Natural killer cell treated with Interleukin-12 subunit alpha and Interleukin-12 subunit beta and Interleukin-15 and Interleukin-18, amount 100 ng/mL, for 72 hours (primary cell): ENCODE measurements at places on chromosomes 6 and 20. TPM values are rescaled to one million over a fixed set of nuclear protein-coding genes. Genes with fewer than 3 reads are reported as not detected.

- no peak for DNase-seq
- H3K36me3 ChIP-seq: peaks cover 18% of the 10 kb centered on the region
- H3K27me3 ChIP-seq: no peaks in the 10 kb centered on the region
- H3K4me1 ChIP-seq: peaks cover 10% of the 10 kb centered on the region
Measured at GRCh38 chr6:159800141-159800865, at the start of gene PNLDC1. Gene PNLDC1 (plus strand): TSS chr6:159800276. CDS start chr6:159800308, 32 bp downstream.

GRCh38 chr20:42093542-42094440 is 475.6 kb upstream of the CHD6 start:
- no peak for DNase-seq
- no peak overlapping the region for H3K4me3 ChIP-seq
- no peak overlapping the region for H3K27ac ChIP-seq

- peaks cover 10% of the 10 kb centered on the region for H3K36me3 ChIP-seq
- no peaks in the 10 kb centered on the region for H3K27me3 ChIP-seq
- H3K27ac ChIP-seq: no peak overlapping the region
- H3K4me1 ChIP-seq: peaks cover 27% of the 10 kb centered on the region
- no peak overlapping the region for H3K4me3 ChIP-seq
- DNase-seq: no peak
Measured at GRCh38 chr6:106178900-106179299, 92.8 kb downstream of the PRDM1 start.

- H3K4me1 ChIP-seq: peaks cover under 1% of the 10 kb centered on the region
- H3K27ac ChIP-seq: no peak overlapping the region
- H3K27me3 ChIP-seq: peaks cover 9% of the 10 kb centered on the region
- no peak for DNase-seq
Measured at GRCh38 chr6:15677822-15678221, 15.0 kb upstream of the DTNBP1 start.

DNA sequence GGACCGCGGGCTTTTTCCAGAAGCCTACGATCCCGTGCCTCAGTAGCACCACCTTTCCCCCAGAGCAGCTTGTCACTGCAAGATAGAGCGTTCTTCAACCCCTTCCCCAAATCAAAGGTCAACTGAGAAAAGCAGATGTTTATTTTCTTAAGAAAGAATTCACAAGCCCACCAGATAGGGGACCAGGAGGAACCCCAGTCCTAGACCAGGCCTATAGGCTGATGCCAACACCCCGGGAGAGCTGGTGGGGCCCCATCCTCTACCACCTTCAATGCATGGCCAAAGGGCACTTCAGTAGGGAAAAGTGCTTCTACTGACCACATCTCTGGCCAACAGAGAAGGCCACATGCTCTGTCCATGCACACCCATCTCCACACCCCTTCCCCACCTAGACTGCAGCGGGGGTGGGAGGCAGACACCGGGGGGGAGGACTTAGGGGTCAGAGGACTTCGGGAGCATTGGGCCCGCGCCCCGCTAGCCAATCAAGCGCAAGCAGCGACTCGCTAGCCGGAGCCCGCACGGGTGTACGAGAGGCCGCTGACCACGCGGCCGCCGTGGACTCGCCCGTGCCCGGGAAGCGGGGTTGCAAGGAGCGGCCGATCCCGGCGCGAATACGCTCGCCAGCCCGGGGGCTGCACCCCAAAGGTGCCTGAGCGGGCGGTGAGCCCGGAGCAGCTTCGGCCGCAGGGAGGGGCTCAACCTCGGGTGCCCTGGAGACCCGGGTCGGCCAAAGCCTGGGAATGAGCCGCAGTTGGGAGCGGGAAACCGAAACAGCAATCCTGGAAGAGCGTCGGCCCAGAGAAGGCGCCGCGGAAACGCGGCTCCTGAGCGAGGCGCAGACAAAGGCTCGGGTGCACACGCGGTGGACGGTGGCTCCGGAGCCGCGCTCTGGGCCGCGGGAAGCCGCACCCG is 2.8 kb downstream of the PDE10A start:
- peaks cover 3% of the 10 kb centered on the region for H3K4me1 ChIP-seq
- DNase-seq: no peak
- H3K4me3 ChIP-seq: no peak overlapping the region

DNA sequence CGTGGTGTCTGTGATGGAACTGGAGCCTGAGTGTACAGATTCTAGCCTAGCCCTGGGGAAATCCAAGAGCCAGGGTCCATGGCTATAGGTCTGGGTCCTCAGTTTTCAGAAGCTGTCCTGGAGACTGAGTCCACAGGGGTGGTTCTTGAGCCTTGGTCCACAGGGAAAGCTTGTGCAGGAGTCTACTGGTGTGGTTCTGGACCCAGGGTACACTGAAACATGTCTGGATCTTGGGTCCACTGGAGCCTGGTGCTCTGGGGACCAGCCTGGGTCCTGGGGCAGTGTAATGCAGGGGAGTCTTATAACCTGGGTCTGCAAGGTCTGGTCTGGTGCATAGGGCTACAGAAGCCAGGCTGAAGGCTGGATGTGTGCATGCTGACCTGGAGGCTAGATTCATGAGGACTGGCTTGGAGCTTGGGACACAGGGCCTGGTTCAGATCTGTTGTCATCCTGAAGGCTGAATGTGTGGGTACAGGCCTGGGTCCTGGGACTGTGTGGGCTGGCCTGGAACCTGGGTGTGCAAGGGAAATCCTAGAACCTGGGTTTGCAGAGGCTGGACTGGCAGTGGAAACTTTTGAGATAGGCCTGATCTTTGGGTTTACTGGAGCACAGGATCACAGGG is 5.5 kb downstream of the CST9L start:
- peaks cover 5% of the 10 kb centered on the region for H3K27me3 ChIP-seq
- no peak overlapping the region for H3K27ac ChIP-seq
- no peaks in the 10 kb centered on the region for H3K4me1 ChIP-seq
- peaks cover 22% of the 10 kb centered on the region for H3K36me3 ChIP-seq
- H3K4me3 ChIP-seq: no peak overlapping the region

DNA sequence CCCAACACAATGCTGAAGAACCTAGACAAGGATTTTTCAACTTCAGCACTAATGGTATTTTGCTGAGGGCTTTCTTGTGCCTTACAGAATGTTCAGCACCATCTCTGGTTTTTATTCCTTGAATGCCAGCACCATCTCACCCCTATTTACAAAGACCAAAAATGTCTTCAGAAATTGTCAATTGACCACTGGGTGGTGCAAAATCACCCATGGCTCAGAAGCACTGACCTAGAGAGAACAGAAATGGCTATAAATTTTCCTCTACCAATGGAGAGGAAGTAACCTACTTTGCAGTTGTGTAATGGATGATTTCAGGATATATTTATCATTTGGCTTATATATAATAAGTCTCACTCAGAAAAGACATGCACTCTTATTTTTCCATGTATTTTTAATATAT is 431.0 kb upstream of the IRAK1BP1 start:
- DNase-seq: no peak
- no peaks in the 10 kb centered on the region for H3K36me3 ChIP-seq
- no peak overlapping the region for H3K4me3 ChIP-seq
- no peaks in the 10 kb centered on the region for H3K27me3 ChIP-seq
- H3K4me1 ChIP-seq: no peaks in the 10 kb centered on the region

GRCh38 chr6:167104388-167104787 is 18.5 kb upstream of the CCR6 start:
- DNase-seq: no peak
- peaks cover 5% of the 10 kb centered on the region for H3K4me1 ChIP-seq
- H3K36me3 ChIP-seq: no peaks in the 10 kb centered on the region
- no peaks in the 10 kb centered on the region for H3K27me3 ChIP-seq
- no peak overlapping the region for H3K27ac ChIP-seq

DNA sequence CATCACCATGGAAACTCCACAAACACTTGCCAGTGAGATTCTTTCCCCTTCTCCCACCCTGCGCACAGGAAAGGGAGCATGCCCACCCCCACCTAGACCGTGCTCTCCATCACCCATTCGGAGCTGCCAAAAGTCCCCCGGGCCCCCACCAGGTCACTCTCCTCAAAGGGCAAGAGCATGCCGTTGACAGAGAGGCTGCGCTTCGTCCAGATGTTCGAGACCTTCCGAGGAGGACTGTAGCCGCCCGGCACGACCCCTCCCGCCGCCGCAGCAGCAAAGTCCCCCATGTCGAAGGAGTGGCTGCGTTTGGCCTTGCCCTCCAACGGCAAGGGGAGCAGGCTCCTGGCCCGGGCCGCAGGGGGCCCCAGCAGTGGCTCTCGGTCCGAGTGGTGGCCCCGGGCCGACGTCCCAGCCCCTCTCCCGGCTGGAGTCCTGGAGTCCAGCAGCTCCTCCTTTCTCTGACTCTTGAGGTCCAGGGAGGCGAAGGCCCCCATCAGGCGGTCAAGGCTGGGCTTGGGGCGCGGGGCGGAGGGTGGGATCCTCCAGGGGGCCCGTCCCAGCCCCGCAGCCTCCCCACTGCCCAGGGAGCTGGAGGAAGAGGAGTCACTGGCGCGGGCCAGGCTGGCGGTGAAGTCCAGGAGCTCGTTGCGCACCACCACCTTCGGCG is 195.2 kb downstream of the LRFN2 start:
- peaks cover 4% of the 10 kb centered on the region for H3K36me3 ChIP-seq
- H3K4me1 ChIP-seq: peaks cover 36% of the 10 kb centered on the region
- H3K27me3 ChIP-seq: peaks cover 4% of the 10 kb centered on the region
- DNase-seq: no peak

GRCh38 chr20:59007665-59008511 is 834 bp upstream of the CTSZ start:
- peak overlapping the region; percentile 76 for H3K4me3 ChIP-seq
- peak overlapping the region; percentile 74 for H3K27ac ChIP-seq
- DNase-seq: no peak
- no peaks in the 10 kb centered on the region for H3K27me3 ChIP-seq
- no peaks in the 10 kb centered on the region for H3K36me3 ChIP-seq

DNA sequence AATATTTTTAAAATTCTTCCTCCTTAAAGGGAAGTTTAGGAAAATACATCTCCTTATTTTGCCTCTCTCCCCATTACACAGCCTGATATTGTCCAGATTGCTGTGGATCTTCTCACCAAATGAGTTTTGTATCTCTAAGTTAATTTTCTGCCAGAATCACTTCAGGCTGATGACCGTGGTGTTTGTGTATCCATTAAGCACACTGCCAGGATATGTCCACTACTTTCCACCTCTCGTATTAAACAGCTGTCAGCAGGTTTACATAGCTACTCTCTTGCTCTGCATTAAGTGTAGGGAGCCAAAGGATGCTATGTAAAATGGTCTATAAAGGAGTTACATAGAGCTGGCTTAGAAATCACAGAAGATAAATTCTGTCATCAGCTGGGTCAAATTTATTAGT is 201.1 kb downstream of the ZFAND3 start:
- no peaks in the 10 kb centered on the region for H3K27me3 ChIP-seq
- H3K27ac ChIP-seq: no peak overlapping the region
- peaks cover 28% of the 10 kb centered on the region for H3K4me1 ChIP-seq
- no peak overlapping the region for H3K4me3 ChIP-seq
- no peaks in the 10 kb centered on the region for H3K36me3 ChIP-seq

- H3K27ac ChIP-seq: no peak overlapping the region
- peaks cover 6% of the 10 kb centered on the region for H3K4me1 ChIP-seq
- no peak for DNase-seq
- no peaks in the 10 kb centered on the region for H3K27me3 ChIP-seq
- no peak overlapping the region for H3K4me3 ChIP-seq
Measured at GRCh38 chr6:80543598-80544222, 437.2 kb downstream of the BCKDHB start.

DNA sequence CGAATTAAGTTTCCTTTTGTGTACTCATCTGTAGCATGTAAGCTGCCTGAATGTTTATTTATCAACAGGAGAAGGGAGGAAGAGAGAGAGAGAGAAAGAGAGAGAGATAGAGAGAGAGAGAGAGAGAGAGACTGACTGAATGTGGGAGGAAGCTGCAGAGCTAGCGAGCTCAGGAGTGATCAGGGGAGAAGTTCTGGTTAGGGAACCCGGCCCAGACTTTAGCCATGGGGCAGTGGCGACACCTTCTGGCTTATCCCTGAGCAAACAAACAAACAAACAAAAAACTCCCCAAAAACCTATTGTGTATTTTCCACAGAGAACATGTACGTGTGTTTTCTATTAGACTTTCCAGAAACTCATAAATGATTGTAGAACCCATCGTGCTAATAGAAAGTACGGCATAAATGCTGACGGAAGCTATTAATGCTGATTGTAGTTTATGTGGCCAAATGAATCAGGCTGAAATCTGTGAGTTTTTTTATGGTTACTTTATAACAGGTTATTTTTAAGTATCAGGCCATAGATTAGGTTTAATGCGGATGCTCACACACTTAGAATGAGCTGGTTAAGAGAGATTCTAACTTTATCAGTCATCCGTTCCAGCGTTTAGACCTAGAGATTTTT is 92.8 kb downstream of the CLIC5 start:
- H3K36me3 ChIP-seq: no peaks in the 10 kb centered on the region
- H3K4me3 ChIP-seq: peak overlapping the region; percentile 74
- no peaks in the 10 kb centered on the region for H3K27me3 ChIP-seq
- H3K27ac ChIP-seq: peak overlapping the region; percentile 88
- DNase-seq: peak; percentile 69

DNA sequence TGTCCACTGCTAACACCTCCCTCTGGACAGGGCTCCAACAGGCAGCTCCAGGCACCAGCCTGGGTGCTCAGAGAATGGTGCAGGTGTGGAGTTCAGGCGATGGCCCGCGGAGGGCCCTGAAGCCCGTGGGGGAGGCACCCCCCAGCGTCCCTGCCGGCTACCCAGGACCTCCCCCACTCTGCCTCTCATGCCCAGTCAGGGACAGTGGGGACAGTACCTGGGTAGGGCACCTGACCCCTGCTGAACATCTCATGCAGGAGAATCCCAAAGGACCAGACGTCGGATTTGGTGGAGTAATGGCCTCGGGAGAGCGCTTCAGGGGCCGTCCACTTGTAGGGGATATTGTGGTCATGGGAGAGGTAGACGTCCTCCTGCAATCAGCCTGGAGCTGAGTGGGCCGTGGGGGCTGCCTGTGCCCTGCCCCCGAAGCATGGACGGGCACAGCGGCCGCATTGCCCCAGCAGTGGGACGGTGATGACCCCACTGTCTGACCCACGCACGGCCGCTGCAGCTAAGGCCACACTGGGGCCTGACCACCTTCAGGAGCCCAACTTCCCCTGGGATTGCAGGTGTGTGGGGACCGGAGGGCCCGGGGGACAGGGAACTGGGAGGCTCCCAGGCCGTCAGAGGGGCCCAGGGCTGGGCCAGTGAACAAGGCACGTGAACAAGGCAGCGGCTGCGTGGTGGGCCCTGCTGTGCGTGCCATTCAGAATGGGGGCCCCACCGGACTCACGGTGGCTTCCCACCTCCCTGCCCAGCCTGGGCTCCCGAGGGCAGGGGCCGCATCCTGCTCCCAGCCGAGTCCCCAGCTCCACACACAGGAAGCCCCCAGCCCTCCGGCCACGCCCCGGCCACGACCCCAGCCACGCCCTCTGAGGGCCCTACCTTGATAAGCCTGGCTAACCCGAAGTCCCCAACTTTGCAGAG is 7.1 kb downstream of the PTK6 start:
- no peak overlapping the region for H3K27ac ChIP-seq
- no peaks in the 10 kb centered on the region for H3K27me3 ChIP-seq
- H3K4me3 ChIP-seq: no peak overlapping the region
- peak; percentile 31 for DNase-seq
- no peaks in the 10 kb centered on the region for H3K4me1 ChIP-seq

Gene GSTA1
- total RNA-seq: not detected

Gene ARMH2
- total RNA-seq: 0.74 TPM

Gene HRH3
- total RNA-seq: not detected

Gene PLAGL1
- total RNA-seq: 6.1 TPM

Gene ISM1
- total RNA-seq: not detected

Gene SPTLC3
- not detected for total RNA-seq
